ENCODE measurements at places on chromosomes 7 and 10. TPM values are rescaled to one million over a fixed set of nuclear protein-coding genes. Genes with fewer than 3 reads are reported as not detected.

GRCh38 chr10:89342206-89342958 lies 14.6 kb downstream of the IFIT3 start:
- no peak for DNase-seq

GRCh38 chr7:131687296-131687695 lies 130.9 kb upstream of the PODXL start:
- no peak for DNase-seq

DNA sequence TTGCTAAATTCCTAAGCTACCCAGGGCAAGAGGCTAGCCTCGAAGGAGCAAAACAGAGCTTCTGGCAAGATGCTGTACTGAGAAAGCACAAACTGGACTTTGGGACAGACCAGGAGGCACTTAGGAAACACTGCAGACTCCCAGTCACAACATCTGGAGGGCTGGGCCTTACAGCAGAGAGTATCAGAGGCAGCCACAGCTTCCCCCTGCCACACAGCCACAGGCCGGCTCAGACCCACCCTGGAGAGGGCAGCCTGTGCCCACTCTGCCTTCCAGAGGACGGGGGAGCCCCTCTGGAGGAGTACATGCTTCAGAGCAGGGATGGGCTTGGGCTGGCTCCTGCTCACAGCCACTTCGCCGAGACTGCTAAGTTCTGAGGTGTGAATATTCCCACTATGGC lies 17.4 kb downstream of the ESYT2 start:
- no peak for DNase-seq

DNA sequence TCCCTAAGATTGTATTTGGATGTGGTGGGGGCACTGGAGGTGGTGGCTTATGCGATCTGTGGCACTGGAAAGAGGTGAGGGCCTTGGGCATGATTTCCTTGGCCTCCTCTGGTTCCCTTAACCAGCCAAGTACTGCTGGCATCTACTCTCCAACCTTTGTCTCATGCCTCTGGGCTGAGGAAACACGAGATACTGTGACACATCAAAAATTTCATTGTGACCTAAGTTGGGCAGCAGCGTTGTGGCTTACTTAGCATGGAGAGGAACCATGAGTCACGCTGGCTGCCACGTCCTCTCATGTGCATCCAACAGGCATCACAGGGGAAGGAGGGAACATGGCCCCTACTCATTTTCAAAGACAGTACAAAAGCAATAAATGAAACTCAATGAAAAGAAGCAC lies 29.7 kb upstream of the GSDME start:
- peak; percentile 26 for DNase-seq

Gene GPER1
- total RNA-seq: 5.2 TPM

- DNase-seq: no peak
Measured at GRCh38 chr7:92973293-92973731, 136.9 kb upstream of the CDK6 start.

Gene DPP6
- 1.8 TPM for total RNA-seq

- DNase-seq: no peak
Measured at GRCh38 chr10:126314863-126315493, 73.3 kb downstream of the ADAM12 start.

- DNase-seq: peak; percentile 92
Measured at GRCh38 chr7:27151931-27152815, at the start of gene HOXA3. TSS of gene HOXA3 (minus strand) at chr7:27152583. CDS start at chr7:27110640, 41,943 bp downstream.

- DNase-seq: no peak
Measured at GRCh38 chr10:61635932-61636331, 26.8 kb upstream of the CABCOCO1 start.
